Inflammatory macrophage treated with lipopolysaccharide for 4 hours (primary cell): ENCODE measurements at places on chromosomes 7 and 10.

- no peak for DNase-seq
Observed at GRCh38 chr10:106493751-106494150, 670.8 kb downstream of the SORCS1 start.

GRCh38 chr10:112389271-112389822 lies 15.4 kb downstream of the ACSL5 start:
- DNase-seq, result peak; percentile 99

DNA sequence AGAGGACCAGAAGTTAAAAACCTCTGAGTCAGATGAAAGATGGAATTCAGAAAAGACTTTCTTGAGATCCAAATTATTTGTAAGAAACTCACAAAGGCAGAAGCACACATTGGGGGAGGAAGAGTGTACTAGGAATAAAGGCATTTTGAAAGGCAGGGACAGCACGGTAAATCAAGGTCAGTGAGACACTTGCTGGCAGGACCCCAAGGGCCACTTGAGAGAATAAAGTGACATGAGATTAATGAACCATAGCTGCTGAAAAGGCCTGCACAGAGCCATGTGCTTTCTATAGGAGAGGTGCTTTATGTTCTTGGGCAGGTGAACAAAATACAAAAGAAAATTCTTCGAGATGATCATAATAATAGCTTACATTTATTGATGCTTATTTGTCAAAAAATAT lies 929.9 kb upstream of the MBL2 start:
- DNase-seq, result no peak

DNA sequence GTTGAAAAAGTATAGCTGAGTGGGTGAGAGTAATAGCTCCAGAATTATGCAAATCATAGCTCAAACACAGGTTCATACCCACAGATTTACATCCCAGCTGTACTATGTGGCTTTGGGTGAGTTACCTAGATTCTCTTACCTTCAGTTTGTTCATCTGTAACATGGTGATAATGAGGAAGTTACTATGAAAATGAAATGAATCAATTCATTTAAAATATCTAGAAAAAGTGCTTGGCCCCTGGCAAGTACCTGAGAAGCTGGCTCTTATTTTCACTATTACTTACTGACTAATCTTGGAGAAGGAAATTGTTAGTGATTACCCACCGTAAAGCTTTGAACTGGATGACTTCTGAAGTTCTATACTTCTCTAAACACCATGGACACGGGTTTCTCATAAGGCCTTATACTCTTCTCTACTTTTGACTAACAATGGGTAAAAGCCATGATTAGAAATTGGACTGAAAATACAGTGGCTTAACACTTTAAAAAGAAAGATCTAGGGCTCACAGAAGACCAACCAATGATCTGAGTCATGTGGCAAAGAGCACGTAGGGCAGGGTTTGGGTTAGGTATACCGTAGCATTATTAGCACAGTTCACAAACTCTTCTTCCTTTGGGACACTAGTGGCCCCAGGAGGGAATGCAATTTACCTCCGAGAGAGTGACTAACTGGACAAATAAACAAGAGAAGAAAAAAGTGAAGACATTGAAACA lies 149.2 kb downstream of the PLPP4 start:
- no peak for DNase-seq

GRCh38 chr7:42253316-42253715 lies 16.3 kb upstream of the GLI3 start:
- DNase-seq, result no peak

DNA sequence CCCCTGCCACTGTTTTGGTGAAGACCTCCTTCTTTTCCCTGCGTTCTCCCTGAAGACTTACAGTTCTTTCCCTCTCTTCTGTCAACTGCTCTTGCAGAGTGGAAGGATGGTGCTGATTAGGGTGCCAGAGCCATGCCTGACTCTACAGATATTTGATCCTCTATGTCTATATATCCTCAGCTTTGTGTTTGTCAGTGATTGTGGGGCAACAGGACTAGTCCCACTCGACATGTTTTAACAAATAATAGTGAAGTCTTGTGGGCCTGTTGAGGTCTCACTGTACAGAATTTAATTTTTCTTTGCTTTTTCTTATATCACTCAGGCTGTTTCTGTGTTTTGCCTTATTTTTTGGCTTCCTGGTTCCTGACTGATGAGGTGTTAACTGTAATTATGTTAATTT lies 5.0 kb downstream of the PLEKHA1 start:
- DNase-seq, result no peak

DNA sequence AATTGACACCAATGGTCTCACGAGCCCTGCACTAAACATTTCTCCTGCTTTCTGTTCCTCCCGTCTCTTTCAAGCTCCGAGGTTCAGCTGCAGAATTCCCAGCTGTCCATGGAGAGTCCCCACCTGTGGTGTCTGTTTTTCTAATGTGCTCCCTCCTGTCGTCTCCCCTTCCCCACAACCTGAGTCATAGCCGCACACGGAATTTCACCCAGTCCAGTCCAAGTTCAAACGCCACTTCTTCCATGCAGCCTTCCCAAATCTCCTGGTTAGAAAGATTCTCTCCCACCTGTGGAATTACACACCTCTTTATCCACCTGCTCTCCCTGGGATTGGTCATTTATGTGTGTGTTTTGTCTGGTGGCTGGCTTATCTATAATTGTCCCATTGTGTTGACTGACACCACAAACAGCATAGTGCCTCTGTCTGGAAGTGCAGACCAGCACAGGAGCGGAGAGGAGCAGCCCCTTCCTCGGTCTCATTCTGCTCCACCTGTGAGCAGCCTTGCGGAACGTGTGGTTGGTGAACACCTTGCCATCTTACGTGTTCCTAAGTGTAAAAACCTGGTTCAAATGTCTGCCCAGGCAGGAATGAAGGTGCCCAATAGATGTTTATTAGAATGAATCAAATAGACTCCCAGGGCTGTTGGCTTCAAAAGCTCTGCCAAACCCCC lies 3.3 kb upstream of the DIP2C start:
- no peak for DNase-seq

DNA sequence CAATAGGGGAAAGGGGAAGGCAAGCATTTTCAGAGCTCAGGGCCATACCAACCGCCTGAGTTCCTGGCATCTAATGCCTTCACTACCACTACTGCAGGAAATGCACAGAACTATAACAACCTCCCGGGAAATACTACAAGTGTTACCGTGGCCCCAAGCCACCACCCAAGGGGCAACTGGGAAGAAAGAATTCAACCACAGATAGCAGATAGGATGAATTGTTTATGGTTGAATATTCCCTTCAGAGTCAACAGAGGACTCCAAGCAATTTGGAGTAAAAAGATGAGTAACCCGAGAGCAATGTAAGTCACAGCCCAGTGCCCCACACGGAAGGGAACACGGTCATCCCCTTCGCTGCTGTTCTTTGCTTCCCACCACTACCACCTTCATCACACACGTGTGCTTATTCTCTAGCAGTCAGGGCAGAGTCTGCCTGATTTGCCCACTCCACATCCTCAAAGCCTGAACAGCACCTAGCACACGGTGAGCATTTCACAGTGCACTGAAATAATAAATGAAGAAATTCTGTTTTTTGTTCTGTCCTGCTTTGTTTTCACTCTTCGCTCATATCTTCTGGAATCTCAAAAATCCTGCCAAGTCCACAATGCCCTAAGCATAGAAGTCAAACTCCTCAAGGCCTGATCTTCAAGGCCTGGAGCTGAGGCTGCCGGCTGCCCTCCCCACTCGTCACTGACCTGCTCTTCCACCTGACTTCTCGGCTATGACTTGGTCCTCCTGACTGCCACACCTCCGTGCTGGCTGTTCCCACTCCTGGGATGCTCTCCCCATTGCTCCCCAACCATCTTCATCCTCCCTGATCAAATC lies 221.1 kb downstream of the KCNMA1 start:
- no peak for DNase-seq

DNA sequence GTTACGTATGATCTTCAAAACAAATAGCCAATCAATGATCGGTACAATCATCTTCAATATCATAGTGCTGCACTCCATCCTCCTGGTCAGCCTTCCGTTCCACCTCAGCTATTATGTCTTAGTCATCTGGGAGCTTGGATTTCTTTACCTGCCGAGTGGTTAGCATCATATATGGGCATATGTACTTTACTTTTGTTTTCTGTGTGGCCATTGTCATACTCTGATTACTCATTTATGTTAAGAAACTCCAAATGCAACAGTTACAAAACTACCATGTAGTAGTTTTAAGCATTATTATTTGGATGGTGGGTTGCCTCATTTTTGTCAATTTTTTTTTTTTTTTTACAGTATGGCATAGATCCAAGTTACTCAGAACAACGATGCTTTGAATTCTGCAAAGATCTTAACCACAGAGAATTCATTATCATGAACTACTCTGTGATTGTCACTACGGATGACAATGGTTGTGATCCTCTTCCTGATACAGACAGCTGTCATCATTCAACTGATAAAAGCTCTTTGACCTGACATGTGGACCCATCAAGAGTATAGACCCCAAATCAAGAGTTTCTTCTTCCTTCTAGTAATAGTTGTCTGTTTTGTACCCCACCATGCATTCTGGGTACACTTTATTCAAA lies 52.1 kb upstream of the NME8 start:
- DNase-seq, result peak; percentile 58

- DNase-seq, result peak; percentile 89
Observed at GRCh38 chr10:33570495-33570894, 236.0 kb upstream of the NRP1 start.

GRCh38 chr7:101185258-101185839 lies 5.3 kb upstream of the NAT16 start:
- DNase-seq, result peak; percentile 64

DNA sequence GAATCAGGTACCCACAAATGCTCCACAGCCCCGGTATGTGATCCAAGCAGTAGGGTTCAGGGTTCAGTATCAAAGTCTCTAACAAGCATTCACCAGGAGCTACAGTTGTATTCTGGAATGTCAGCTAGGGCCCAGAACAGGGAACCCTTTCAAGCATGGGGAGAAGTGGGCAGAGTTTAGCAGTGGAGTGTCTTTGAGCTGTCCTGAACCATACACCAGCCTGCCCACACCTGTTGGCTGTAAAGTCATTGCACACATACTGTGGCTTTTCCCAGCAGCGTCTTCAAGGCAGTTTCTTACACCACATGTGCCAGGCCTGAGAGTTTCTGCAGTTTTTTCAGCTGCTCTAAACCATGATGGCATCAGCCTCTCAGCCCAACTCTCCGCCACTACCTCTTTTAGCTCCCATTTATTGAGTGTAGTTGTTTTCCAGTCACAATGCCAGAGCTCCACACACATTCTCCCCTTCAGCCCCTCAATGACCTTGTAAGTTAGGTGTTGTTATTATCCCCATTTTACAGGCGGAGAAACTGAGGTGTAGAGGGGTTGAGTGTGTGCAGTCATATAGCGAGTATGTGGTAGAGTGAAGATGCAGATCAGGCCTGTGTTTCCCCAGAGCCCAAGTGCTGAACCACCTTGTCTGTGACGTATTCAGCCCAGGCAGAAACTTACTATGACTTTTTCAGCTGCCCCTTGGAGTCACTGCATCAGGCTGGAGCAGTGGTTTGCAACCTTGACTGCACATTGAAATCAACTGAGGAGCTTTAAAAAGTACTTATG lies 83.1 kb downstream of the CHN2 start:
- no peak for DNase-seq

DNA sequence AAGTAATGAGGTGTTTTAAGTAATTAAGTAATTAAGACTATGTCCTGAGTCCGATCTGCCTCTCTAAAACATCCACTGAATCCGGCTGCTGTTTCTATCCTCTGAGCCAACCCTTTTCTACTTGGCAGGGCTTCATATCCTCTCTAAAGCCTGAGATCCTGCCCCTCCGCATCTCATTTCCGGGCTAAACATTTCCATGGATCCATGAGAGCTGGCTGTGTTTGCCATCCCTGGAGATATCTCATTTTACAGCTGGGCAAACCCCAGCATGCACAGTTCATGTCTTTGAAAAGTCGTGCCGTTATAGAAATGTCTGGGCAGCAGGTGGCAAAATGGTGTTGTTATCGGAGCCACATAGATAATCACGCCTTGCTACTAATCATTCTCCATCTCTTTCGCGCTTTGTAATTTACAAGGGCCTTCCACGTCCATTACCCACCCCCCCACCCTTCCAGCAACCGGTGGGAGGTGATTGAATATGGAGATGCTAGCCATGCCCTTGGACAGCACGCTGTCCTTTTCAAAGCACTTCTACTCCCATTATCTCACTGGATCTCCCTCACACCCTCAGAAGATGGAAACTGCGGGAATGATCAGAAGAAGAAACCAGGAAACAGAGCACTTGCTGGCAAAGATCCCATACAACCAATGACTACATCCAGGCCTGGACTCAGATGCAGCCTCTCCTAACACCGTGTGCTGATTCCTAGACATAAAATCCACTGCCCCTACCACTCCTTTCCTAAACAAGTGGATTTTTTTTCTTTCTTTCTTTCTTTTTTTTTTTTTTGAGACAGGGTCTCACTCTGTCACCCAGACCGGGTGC lies 1189.2 kb downstream of the TYW1 start:
- DNase-seq, result no peak

DNA sequence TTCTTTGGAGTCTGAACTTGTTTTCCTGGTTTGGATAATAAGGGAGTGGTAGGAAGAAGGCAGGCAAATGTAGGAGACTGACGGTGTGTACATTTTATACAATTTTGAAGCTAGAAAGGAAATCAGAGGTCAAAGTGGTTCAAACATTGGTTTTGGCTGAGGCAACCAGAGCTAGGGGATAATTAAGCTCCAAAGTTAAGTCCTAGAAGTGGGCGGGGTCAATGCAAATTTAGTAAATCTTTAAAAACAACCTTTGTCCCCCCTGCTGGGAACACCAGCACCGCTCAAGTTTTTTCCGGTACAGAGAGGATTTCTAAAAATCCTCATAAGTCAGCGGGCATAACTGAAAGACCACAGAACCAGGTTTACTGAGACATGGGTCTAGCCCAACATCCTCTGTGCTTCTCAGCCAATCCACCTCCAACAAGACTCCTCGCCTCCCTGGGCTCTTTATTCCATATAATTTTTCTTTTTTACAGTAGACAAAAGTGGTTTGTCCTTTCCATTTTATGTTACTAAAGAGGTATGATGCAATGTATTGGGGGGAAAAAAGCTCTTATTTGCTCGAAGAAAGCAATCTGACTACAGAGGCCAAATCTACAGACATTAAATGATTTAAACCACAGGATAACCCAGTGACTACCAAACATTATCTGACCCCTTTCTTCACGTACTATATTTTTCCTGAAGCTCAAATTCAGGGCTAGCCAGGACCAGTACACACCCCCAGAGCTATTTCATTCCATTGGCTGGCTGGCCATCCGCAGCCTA lies 1.6 kb downstream of the GLUD1 start:
- peak; percentile 12 for DNase-seq

- no peak for DNase-seq
Observed at GRCh38 chr7:106065575-106066500, 46.3 kb downstream of the SYPL1 start.

- no peak for DNase-seq
Observed at GRCh38 chr7:19392246-19392645, 247.0 kb upstream of the FERD3L start.
